ENCODE measurements at places on chromosomes 2 and 18. TPM values are rescaled to one million over a fixed set of nuclear protein-coding genes. Genes with fewer than 3 reads are reported as not detected.

SLC23A3 gene
- total RNA-seq: 0.73 TPM

ALPG gene
- total RNA-seq: not detected

RTP5 gene
- total RNA-seq: not detected

IL1F10 gene
- not detected for total RNA-seq

DPP10 gene
- not detected for total RNA-seq

TPRKB gene
- 31.2 TPM for total RNA-seq

SCG2 gene
- 0.39 TPM for total RNA-seq

KLHL29 gene
- total RNA-seq: 6.2 TPM

LYPD1 gene
- total RNA-seq: not detected

ELOA2 gene
- not detected for total RNA-seq

XIRP2 gene
- total RNA-seq: 1.8 TPM

CCDC88A gene
- total RNA-seq: 86.6 TPM

ALK gene
- not detected for total RNA-seq

SIX3 gene
- 0.39 TPM for total RNA-seq

ANKRD30B gene
- not detected for total RNA-seq

EFR3B gene
- total RNA-seq: 0.37 TPM

BCL11A gene
- not detected for total RNA-seq

SLC9A4 gene
- not detected for total RNA-seq

UGT1A4 gene
- not detected for total RNA-seq

DYNAP gene
- total RNA-seq: not detected

FBXO36 gene
- total RNA-seq: 3.3 TPM

BCL2L11 gene
- total RNA-seq: 0.98 TPM

NMUR1 gene
- total RNA-seq: not detected

DNER gene
- total RNA-seq: 0.73 TPM

SERPINB11 gene
- total RNA-seq: not detected

COL3A1 gene
- 1,584 TPM for total RNA-seq

CRYGD gene
- not detected for total RNA-seq

CLIP4 gene
- total RNA-seq: 40.8 TPM

POTEI gene
- not detected for total RNA-seq

CDK5R2 gene
- not detected for total RNA-seq

AGXT gene
- total RNA-seq: not detected

MPHOSPH10 gene
- 16.4 TPM for total RNA-seq

HOXD12 gene
- total RNA-seq: not detected

ZNF512 gene
- total RNA-seq: 22.7 TPM

MYO3B gene
- total RNA-seq: under 0.01 TPM

ASXL2 gene
- 9.9 TPM for total RNA-seq

ASAP2 gene
- total RNA-seq: 59.0 TPM

RIT2 gene
- not detected for total RNA-seq

SPATA3 gene
- not detected for total RNA-seq

C2orf74 gene
- 6.5 TPM for total RNA-seq

SP140L gene
- 12.1 TPM for total RNA-seq

ABCG8 gene
- not detected for total RNA-seq

KLF11 gene
- 7.4 TPM for total RNA-seq

All from subcutaneous preadipocyte (primary cell).